ENCODE measurements at places on chromosomes 6 and 20.
A peak's percentile ranks its signal among the peaks of the same experiment; 100 is the strongest.

DNA sequence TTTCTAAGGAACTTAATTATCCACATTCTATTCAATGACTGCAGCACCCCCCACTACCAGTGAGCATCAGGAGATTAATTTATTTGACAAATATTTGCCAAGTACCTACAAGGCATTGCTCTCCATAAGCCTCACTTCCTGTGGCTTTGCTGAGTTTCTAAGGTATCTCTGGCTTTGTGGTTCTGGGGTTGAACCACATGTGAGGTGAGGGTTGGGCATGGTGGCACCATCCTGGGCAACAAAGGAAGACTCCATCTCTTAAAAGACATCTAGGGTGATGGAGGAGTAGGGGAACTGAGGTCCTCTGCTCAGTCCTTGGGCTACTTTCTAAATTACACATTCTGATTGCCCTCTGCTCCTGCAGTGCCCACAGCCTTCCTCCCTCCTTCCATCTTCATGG lies 25.5 kb upstream of the WFDC2 start:
- DNase-seq = peak; percentile 44

DNA sequence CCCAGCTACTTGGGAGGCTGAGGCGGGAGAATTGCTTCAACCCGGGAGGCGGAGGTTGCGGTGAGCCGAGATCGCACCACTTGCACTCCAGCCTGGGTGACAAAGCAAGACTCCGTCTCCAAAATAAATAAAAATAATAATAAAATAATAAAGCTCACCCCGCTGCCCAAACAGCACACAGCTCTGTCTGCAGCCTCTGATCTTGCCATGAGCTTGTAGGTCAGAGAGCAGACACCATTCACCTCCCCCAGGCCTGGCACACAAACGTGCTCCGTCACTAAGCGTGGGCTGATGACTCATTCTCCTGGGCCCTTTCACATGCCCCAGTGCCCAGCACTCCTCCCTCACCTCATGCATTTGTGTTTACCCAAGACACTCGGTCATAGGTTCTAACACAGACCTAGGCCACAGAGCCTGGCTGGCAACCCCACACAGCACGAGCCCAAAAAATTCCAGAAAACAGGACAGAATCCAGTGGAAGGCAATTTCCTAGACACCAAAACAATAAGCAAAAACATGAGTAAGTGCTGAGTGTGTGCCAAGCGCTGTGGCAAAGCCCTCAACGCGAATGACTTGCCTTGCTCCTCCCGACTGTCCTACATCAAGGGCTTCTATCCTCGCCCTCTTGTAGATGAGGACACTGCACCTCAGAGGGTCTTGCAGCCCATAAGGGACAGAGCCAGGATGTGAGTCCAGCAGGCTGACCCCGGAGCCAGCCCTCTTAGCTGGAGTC lies 18.0 kb downstream of the ATP9A start:
- DNase-seq = no peak

- DNase-seq = no peak
These were observed 121.5 kb downstream of the EYA2 start for GRCh38 chr20:47016068-47016664.

DNA sequence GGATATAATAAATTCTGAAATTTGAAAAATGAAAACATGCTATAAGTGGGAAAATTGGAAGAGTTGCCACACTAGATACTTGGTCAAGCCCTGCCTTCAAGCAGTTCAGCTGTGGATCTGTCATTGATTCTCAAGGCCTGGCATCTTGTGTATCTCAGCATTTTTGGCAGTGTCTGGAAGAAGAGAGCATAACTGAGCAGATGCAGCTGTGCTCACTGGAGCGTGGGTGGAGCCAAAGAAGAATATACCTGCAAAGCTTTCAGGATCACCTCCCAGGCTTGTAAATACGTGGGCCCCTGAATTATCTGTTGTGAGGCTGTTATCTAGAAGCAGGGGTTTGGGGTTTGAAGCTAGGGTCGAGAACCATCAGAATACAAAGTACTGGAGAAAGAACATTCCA lies 31.3 kb upstream of the CHD6 start:
- DNase-seq = no peak

DNA sequence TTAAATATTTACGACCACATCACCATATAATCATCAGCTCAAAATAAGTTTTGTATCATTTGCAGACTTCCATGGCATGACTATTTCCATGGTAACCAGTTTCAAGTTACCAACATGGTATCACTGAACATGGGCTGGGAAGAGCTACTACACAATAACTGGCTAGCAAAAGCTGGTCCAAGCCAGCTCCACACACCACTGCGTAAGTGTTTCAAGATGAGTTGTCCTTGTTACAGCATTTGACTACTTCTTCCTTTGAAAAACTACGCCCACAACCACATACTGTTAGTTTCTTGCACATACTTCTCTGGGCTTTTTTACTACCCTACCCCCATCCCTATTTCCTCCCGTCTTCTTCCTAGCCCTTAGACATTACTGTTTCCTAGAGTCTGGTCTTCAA lies 8.5 kb downstream of the CD164 start:
- no peak for DNase-seq

DNA sequence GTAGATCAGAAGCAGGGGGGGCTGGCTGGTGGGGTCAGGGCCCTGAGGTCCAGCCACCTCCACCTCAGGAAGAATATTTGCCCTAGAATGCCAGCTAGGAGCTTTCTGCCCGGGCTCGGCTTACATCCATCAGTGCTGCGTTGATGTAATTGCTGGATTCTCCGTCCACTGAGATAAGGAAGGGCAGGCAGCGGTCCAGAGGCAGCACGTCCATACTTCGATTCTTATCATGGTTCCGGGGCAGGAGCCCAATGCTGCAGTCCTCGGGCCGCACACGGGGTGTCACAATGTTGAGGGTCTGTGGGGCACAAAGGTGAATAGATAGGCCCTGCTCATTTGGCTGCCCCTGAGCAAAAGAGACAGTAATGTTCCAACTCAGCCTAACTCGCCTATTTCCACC lies 483.8 kb upstream of the CHD6 start:
- DNase-seq = no peak

GRCh38 chr20:31684153-31685015 lies 38.3 kb downstream of the BCL2L1 start:
- DNase-seq = no peak

GRCh38 chr6:12294851-12295536 lies 4.8 kb downstream of the EDN1 start:
- no peak for DNase-seq

- no peak for DNase-seq
These were observed 130.6 kb upstream of the INSM1 start for GRCh38 chr20:20237093-20237959.

DNA sequence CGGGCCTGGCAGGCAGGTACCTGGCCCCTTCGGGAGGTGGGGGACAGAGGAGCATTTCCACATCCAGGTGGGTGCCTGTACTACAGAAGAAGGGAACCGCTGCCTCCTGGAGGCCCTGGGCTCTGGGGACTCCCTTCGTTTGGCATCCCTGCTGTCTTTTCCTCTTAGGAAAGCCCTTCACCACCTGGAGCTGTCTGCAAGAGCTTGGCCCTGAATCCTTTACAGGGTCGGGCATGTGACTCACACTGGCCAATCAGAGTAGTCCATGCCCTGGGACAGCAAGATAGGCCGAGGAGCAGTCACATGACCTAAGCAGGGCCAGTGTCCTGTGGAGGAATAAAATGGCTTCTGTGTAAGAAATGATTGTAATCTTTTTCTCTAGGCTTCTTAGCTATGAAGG lies 224.9 kb downstream of the ANKRD60 start:
- DNase-seq = no peak

DNA sequence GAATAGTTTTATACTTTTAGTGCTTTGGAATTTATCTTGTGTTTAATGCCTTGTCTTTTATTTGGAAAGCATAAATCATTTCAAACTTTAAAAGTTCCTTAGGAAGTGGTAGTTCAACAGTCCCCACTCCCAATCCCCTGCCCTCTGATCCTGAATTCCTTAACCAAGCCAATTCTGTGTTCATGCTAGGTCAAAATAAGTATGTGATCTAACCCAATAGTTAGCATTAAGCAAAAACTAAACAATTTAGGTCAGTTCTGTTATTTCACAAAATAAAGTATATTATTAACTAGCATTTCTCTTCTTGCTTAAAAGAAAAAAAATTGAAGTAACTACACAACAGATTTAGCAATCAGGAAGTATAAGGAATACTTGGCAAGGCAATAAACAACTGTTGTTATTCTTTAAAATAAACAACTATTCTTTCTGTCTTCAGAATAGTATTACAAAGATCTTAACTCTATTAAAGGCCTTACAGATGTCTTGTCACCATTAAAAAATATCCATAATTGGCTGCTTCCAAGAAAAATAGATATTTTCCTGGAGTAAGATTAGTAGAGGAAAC lies 37.0 kb downstream of the AKIRIN2 start:
- no peak for DNase-seq

- DNase-seq = no peak
These were observed 31.7 kb downstream of the UTRN start for GRCh38 chr6:144316862-144317195.

- peak; percentile 40 for DNase-seq
These were observed 5.8 kb upstream of the PACSIN1 start for GRCh38 chr6:34459899-34460593.

DNA sequence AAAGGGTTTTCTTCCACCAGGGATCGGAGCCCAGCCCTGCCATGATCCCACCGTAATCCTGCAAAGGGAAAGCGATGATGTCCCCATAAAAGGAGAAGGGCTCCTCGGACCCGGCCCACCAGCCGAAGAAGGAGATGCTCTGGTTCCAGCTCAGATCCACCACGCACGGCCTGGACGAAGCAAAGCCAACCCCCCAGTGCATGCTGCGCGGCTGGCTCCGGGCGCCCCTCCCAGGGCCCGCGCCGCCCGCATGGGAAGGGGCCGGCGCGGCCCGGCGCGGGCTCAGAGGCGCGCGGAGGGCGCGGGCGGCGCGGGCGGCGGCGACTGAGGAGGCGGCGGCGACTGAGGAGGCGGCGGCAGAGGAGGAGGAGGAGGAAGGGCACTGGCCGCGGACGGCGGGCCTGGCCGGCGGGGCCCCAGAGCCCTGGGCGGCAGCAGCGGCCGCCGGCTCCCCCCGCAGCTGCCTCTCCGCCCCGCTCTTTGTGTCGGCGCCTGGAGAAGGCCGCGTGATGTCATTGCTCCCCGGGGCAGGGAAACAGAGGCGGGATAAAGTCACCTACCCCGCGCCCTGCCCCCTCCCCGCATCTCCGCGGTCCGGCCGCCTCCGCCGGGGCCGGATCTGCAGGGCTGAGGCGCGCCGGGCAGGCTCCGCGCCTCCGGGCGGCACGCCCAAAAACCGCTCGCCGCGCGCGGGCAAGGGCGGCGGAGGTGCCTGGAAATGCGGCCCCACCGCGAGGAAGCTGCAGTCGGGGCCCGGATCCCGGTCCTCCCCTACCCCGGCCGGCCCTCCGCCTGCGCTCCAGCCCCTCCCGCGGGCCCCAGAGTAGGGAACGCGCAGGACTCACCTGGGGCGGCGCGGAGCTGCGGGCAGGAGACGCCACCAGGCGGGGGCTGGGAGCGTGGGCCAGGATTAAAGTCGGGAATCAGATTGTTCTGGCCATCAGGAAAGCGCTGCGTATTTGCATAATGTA lies at the start of gene FAXC:
TSS of gene FAXC (minus strand) at position 504 of the 971 bp plus-strand sequence. CDS start at position 202, 302 bp downstream.
- no peak for DNase-seq

- DNase-seq = peak; percentile 22
These were observed 156.6 kb downstream of the NFATC2 start for GRCh38 chr20:51385646-51386530.

GRCh38 chr6:157879873-157880254 lies 56.8 kb downstream of the SNX9 start:
- DNase-seq = no peak

GRCh38 chr20:45998761-45999160 lies 9.9 kb upstream of the MMP9 start:
- DNase-seq = no peak

- no peak for DNase-seq
These were observed 42.7 kb upstream of the GCNT2 start for GRCh38 chr6:10478187-10479040.

DNA sequence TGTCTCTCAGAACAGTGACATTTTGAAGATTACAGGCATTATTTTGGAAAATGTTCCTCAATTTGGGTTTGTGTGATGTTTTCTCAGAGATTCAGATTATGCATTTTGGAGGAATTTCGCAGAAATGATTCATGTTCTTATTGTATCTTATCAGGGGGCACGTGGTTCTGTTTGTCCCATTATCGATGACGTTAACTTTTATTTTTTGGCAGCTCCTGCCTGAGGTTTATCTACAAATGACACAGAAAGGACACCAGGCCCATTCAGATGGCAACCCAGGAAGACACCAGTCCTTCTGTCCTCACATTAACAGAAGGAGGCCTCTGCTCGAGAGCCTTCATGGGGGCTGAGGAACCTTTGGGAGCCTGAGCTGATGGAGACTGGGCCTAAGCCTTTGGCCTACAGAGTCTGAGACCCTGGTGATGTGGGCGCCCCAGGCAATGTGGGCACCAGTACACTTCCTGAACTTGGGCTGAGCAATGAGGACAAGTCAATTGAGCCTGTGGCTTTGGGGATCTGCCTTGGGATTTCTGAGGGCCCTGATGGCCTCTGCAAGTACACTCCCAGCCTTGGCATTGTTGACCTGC lies 41.2 kb upstream of the EZR start:
- no peak for DNase-seq

DNA sequence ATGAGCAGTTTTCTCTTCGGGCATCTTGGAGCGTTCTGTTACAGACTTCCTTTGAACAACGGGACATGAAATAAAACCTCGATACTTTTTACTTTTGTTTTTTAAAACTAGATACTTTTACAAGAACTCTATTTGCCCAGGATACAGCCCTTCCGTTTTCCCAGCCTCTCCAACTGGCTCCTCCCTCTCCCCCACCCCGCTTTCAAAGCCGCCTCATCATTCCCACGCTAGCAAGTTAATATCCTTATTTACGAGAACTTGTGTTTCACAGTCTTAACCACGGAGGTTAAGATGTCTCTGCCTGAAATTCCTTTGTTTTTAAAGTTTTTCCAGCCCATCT lies 241 bp upstream of the CFAP206 start:
- DNase-seq = no peak

GRCh38 chr20:44170816-44171410 lies 16.1 kb downstream of the JPH2 start:
- no peak for DNase-seq

DNA sequence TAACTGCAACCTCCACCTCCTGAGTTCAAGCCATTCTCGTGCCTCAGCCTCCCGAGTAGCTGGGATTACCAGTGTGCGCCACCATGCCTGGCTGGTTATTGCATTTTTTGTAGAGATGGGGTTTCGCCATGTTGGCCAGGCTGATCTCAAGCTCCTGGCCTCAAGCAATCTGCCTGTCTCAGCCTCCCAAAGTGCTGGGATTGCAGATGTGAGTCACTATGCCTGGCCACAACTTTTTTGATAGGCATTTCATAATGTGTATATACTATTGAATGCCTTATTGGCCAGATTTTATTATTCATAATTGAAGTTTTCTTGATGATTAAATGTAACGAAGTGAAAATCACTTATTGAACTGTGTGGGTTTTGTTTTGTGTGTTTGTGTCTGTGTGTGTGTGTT lies 27.9 kb downstream of the FIG4 start:
- DNase-seq = no peak

DNA sequence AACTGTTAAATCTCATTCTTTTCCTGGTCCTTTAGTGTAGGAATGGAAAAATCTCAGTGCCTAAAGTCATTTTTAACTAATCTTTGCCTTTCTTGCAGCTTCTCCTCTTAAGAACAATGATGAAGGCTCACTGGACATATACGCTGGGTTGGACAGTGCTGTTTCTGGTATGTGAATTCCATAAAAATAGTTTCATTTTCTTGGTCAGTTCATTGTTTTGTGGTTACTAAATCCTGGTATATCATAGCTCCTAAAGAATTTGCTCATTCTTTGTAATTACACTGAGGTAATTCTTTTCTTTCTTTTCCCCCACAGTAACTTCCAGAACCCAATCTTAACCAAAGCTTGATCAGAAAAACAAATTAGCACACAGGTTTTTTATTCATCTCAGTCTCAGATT lies 23.4 kb downstream of the CASP8AP2 start:
- DNase-seq = no peak

GRCh38 chr20:1335961-1336698 lies 7.2 kb upstream of the SDCBP2 start:
- no peak for DNase-seq
